Coronary artery (tissue), 2 donors: ENCODE measurements at places on chromosomes 11 and 22.

- no peak for DNase-seq
These were observed 943 bp upstream of the YWHAH start for GRCh38 chr22:31943206-31943977.

GRCh38 chr11:45794169-45794568 is 10.8 kb upstream of the SLC35C1 start:
- DNase-seq, result no peak

DNA sequence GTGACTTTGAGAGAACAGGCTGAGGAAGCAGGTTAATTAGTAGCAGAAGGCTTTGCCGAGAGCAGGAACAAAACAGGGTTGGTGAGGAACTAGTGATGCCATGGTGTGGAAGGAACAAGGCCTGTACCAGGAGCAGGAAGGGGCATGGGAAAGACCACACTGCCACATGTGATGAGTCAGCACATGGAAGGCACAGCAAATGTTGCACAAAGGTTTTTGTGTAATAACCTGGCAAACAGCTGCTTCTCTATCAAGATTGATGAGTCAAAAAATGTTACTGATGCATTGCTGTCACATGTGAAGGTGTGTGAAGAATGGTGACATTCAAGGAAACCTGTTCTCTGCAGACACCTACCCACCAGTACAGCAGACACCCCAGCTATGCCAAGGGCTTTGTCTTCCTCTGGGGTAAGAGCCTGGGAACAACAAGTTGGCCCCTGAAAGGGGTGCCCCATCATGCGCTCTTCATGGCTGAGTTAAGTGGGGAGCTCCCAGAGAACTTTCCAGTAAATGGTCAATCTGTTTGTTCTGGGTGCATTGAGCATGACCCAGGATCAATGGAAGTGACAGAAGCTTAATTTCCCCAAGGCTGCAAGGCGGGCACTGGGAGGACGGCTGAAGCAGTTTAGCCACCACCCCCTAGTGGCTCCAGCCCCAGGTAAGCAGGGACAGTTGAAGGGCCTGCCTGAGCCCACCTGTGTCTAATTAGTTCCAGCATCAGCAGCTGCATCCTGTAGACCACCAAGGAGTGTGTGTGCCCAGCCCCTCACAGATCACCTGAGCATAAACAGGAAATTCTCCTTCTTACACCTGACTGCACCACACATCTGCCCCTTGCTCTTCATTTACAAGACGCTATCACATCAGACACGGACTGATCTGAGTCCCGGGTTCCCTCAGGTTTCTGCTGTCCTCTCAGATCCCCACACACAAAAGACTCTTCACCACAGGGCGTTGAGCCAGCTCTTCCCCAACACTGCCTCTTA is 47.6 kb downstream of the GGTLC2 start:
- no peak for DNase-seq

DNA sequence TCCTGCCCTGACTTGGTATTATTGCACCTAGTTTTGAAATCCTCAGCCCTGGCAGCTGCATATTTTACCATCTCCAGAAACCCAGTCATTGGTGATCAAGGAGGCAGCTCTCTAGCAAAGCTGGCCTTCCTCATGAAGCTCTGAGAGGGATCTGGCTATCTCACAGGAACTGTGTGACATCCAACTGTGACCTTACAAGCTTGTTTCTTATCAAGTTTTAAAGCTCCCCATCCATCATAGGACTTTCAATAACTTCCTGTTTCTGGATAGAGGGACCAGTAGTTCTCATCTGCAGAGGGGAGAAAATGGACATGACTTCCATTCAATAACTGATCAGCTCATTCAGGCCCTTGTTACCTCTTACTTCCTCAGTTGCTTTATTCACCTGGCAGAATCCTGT is 18.2 kb downstream of the CALCA start:
- DNase-seq, result no peak

DNA sequence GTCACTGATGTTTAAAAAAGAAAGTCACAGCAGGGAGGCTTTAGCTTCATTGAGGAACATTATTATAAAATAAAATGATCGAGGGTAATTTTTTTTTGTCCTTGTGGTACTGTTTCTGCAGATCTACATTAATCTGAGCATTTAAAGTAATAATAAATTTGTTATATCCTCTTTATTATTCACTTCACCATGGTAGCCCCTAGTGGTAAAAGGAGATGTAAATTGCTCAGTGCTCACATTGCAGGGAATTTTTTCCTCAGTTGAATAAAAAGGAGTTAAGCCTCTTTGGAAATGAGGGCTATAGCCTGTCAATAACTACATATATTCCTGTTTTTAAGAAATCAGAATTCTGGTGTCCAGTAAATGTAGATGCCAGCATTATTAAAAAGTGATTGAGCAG is 99.7 kb upstream of the VPREB1 start:
- DNase-seq, result no peak

DNA sequence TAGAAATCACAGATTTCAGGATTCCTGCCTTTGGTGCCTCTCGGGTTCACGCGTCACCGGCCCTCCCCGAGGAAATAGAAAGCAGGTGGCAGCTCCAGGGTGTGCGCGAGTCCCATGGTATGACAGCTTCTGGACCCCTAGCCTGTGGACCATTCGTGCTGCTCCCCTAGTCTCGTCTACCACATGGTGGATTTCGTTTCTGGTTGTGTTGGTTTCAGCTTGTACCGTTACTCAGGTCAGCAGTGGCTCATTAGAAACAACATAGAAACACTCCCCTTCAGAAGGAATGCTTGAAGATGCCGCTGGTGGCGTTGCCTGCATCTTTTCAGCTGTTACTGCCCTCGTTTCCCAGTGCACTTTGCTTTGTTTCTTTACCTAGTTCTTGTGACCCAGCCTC is 700 bp downstream of the TTC17 start:
- DNase-seq, result no peak

GRCh38 chr11:87908086-87908485 is 267.2 kb downstream of the RAB38 start:
- DNase-seq, result no peak

GRCh38 chr22:23608583-23608982 is 23.5 kb downstream of the DRICH1 start:
- DNase-seq, result no peak

- no peak for DNase-seq
These were observed 49.6 kb downstream of the PDE2A start for GRCh38 chr11:72624496-72625201.

- no peak for DNase-seq
These were observed 15.3 kb upstream of the ZC3H12C start for GRCh38 chr11:110077831-110078325.

DNA sequence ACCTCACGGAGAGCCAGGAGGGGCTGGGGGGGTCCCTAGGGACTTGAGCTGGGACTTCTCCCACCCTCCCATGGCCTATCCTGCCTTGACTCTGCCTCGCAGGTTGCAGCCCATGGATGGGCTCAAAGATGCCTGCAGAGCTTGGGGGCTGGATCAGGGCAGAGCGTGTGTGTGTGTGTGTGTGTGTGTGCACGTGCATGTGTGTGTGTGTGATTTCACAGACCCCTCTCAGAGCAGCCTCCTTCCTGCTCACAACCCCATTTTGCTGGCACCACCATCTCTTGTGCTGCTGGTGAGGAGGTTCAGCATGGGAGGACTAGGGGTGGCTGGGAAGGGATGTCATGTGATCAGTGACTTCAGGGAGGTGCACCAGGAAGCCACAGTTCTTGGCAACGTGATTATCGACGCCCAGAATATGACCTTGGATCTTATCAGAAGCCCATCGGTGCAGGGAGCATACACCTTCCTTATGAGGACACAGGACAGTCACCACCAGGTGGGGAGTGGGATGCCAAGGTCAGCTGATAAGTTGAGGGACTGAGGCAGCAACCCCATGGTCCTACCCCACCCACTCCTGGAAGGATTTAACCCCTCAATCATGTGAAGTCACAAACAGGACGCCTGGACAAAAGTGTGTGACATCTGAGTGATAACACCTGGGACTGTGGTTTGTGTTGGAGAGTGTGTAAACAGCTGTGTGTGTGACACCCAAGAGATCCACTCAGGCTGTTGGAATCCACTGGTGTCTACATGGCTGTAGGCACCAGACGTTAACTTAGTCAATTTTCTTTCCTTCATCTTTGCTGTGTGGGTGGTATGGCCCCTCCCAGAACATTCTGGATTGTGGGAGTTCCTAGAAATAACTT is 1.8 kb upstream of the NAALADL1 start:
- no peak for DNase-seq

GRCh38 chr22:17352798-17353197 is 16.5 kb upstream of the CECR2 start:
- no peak for DNase-seq

GRCh38 chr11:64340671-64341335 is 799 bp downstream of the CCDC88B start:
- peak; percentile 71 for DNase-seq

- no peak for DNase-seq
These were observed 57.5 kb downstream of the ANO1 start for GRCh38 chr11:70135625-70136059.

DNA sequence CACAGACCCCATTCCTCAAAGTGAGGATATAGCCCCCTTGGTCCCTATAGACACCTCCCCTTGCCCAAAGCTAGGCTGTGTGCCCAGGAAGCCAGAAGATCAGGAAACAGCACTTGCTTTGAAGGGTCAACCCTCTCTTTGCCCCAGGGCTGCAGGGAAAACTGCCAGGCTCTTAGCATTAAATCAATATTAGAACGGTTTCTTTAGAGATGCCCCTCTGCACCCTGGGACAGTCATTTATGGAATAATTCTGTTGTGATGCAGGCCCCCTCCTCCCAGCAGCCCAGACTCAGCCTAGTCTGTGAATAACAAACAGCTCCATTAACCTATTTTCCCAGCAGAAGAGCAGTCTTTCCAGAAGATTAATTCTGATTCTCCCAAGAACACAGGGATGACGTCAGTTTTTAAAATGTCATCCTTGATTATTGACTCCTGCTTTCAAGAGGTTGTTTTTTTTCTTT is 11.6 kb upstream of the CAPN5 start:
- no peak for DNase-seq

GRCh38 chr11:76288166-76288980 is 82.1 kb upstream of the WNT11 start:
- DNase-seq, result no peak

DNA sequence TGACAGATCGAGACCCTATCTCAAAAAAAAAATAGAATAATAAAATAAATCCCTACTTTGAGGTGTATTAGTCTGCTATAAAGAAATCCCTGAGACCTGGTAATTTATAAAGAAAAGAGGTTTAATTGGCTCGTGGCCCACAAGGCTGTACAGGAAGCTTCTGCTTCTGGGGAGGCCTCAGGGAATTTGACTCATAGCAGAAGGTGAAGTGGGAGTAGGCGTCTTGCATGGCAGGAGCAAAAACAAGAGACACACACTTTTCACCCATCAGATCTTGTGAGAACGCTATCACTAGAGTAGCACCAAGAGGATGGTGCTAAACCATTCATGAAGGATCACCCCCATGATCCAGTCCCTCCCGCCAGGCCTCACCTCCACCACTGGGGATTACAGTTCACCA is 29.2 kb downstream of the CDPF1 start:
- no peak for DNase-seq

DNA sequence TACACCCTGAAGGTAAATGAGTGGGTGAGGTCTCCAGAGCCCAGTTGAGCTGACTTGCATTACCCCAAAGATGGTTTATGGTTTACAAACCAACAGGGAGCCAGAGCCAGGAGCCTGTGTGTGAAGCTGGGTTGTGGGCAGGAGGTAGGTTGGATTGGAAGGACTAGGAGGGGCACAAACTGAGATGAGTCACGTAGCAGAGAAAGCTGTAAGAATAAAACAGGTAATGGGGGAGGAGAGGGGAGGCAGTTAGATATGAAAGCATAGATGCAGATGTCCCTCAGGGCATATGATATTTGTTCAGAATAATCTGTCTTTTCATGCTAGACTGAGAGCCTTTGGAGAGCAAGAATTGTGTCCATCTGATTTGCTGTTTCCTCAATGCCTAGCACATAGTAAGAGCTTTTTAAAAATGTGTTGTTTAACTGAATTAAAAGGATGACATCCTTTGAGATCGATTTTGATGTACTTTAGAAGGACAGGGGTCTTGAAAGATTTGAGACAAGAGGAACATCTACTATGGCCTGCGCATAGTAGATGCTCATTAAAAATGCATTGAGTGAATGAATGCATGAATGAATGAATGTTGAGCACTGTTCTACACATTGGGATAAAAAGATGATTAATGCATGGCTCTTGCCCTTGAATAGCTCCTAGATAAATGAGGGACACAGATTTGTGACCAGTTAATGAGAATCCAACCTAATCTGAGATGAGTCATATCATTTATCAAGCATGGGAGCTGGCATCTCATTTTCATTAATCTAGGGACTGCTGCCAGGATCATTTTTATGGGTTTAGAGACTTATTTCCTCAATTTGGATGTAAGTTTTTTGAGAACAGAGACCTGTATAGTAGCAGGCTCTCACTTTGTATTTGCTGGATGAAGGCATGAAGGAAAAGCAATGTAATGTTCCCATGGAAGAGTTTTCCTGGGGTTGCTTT is 175.8 kb upstream of the BDNF start:
- DNase-seq, result no peak

GRCh38 chr11:43819926-43820325 is 60.7 kb upstream of the ALKBH3 start:
- DNase-seq, result no peak

GRCh38 chr11:12187399-12187798 is 77.0 kb downstream of the MICAL2 start:
- DNase-seq, result no peak

DNA sequence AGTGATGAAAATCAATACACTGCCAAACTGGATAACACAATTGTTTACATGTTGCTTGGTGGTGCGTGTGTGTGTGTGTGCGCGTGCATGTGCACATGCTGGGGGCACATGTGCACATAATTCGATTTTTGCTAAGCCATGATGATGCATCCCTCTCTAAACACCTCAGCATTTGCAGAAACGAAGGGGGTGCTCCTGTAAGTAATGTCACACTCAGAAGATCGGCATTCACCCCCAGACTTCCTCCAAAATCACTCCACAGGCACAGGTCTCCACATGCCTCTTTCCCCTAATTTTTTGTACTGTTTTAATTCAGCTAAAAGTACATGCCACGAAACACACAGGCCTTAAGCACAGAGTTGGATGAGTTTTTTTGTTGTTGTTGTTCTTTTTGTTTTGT is 341.5 kb downstream of the SHANK2 start:
- DNase-seq, result no peak

GRCh38 chr11:47714554-47715081 is 551 bp downstream of the AGBL2 start:
- DNase-seq, result peak; percentile 73

- peak; percentile 50 for DNase-seq
These were observed 9.0 kb downstream of the CLPB start for GRCh38 chr11:72425053-72425980.

DNA sequence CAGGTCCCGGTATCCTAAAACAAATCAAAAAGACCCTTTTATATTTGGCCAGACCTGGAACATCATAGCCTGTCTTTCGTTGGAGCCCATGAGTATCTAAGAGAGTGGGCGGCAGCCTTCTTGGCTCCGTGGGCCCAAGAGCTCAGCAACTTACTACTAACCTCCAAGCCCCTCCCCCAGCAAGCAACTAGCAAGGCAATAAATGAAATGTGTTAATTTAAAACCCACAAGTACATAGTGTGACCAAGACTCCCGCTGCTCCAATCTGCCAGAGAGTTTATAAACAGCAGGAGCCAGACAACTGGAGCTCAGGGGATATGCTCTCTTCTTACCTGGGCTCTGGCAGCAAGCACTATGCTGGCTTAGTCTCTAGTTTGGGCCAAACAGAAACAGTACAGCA is 40.8 kb upstream of the CYP2D6 start:
- no peak for DNase-seq
